ENCODE measurements at places on chromosomes 6 and 20.

DNA sequence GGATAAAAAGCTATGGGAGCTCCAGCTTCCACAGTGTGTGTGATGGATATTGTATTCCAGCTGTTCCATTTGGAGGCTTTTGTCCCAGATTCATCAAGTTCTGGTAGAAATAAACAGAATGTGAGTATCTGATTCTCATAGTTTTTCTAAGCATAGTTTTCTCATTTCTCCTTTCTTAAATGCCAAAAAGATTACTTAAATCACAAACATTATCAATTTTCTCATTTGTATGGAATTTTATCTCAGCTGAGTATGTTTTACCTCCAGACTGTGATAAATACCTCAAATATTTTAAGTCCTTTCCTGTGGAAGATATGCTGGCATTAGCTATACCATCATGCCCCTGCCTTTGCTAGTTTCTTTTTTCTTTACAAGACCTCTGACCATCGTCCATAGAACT is 767.3 kb downstream of the TFAP2A start:
- no peak for DNase-seq

DNA sequence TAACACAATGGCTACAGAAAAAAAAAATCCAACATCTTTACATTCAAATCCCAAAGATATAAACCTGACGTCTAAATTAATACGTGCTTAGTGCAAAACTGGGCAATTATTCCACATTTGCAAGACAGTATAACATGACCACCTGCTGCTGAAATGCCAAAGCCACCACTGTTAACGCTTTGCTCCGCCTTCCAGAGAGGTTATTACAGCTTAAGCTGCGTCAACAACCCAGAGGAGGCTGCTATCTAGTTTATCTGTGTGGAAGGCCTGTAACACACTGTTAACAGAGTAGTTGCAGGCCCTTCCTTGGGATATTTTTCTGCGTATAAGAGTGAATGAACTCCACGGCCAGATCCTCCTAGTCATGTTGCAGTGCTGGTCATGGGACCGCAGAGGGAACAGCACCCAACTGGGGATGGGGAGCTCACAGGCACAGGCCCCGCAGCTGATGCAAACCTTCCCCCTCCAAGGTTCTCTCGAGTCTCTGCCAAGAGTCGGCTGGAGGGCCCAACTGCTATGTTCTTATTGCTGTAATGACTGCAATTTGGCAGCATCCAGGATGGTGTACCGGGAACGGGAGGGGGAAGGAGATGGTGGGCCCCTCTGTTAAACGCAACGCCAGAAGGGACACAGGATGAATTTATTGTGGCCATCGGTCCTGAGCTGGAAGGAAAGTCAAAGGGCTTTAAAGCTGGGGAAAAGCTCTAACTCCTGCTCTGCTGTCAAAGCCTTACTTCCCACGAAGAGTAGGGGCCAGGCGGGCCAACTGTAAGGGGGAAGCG is 993 bp upstream of the NCOA7 start:
- DNase-seq = peak; percentile 19

DNA sequence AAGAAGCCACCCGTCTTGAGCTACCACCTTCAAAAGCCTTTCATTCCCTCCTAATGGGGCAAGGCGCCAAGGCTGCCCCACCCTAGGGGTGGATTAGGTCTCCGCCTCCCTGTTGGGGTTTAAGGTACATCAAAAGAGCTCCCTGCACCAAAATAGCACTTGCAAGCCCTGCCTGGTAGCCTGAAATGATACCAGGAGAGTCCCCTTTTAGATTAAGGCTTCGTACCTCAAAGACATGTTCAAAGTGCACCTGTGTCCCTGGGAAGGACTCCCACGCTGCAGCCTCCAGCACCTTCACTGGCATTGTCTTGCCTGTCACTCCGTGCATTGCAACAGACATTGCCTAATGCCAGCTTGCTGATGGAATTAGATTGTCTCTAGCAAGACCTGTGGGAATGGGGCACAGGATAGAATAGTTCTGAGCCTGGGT is 15.7 kb upstream of the CDKN1A start:
- DNase-seq = no peak

DNA sequence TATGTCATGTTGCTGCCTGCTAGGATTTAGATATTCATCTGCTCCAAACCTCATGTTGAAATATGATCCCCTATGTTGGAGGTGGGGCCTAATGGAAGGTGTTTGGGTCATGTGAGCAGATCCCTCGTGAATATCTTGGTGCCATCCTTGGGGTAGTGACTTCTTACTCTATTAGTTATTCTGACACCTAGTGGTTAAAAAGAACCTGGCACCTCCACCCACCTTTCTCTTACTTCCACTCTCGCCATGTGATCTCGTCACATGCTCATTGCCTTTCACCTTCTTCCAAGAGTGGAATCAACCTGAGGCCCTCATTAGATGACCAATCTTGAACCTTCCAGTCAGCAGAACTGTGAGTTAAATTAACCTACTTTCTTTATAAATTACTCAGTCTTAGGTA is 549.4 kb upstream of the SYNCRIP start:
- DNase-seq = no peak

- no peak for DNase-seq
These were observed 312.9 kb downstream of the GJA1 start for GRCh38 chr6:121748376-121748775.

DNA sequence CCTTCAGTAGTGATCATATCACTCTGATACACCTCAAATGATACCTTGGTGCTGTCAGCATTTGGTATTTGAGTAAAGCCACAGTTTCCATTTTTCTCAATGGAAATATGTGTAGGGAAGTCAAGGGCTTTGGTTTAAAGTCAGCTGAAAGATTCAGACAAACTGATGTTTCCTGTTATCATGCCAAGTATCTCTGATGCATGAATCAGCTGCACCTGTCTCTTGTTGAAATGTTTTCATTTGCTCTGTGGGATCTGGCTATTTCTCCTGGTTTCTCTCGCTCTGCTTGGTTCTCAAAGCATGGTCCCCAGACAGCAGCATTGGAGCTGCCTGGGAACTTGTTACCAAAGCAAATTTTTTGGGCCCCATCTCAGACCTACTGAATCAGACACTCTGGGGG is 23.5 kb downstream of the ZFP64 start:
- DNase-seq = no peak

DNA sequence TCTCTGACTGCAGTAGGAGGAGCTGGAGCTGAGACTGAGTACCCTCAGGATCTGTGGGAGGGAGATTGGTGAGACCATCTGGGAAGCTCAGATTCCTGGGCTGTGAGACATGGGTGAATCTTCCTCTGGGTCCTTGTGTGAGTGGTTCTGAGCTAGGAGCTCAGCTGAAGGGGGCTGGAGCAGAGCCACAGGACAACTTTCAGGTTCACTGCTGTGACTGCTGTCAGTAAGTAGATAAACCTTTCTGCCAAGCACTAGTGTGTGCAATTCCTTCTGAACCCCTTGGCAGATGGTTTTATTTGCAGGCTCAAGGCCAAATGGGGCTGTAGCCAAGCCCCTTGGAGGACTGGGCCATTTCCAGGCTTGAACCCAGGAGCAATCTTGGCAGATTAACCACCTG is 49.6 kb upstream of the SNAP91 start:
- no peak for DNase-seq

- no peak for DNase-seq
These were observed 125.0 kb downstream of the NFATC2 start for GRCh38 chr20:51417250-51418136.
